ENCODE measurements at places on chromosomes 12 and 14. TPM values are rescaled to one million over a fixed set of nuclear protein-coding genes. Genes with fewer than 3 reads are reported as not detected.

DNA sequence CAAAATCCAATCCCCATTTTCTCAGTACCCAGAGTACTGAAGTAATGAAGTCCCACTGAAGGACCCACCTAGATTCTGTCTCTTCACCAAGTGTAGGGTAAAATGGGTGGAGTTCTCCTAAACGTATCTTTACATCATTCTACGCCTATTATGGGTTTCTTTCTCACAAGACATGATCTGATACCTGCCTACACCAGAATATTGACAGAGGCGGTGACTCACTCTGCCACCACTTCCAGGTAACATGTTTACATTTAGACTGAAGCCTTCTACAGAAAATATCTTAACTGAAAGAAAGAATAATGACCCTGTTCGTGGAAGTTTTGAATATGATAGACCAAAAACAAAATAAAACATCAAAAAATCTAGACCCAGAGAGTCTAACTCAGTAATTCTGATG is 89.8 kb downstream of the BTG1 start:
- no peak overlapping the region for H3K4me3 ChIP-seq
- H3K27ac ChIP-seq: no peak overlapping the region
- no peak for DNase-seq

Gene KRT82
- not detected for total RNA-seq

DNA sequence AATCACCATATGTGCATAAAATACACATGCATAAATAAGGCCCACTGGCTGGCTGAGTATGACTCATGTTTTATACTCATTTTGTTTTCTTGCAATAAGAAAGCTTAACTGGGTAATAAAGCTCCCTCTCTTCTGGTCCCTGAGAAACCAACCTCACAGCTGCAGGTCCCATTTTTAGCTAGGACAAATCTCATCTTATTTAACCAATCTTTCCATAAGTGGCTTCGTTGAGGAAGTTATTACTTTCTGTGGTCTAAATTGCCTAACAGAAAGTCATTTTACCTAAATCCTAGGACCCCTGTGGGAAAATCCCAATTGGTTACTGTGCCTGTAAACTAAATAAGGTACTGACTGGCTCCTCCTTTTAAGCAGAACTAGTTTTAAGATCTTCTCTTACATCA is 232.8 kb upstream of the FBXO33 start:
- no peaks in the 10 kb centered on the region for H3K27me3 ChIP-seq
- no peak overlapping the region for H3K4me3 ChIP-seq
- no peak for DNase-seq
- no peaks in the 10 kb centered on the region for H3K36me3 ChIP-seq

Gene NKX2-1
- 0.84 TPM for total RNA-seq

Gene PRKAB1
- total RNA-seq: 25.0 TPM

DNA sequence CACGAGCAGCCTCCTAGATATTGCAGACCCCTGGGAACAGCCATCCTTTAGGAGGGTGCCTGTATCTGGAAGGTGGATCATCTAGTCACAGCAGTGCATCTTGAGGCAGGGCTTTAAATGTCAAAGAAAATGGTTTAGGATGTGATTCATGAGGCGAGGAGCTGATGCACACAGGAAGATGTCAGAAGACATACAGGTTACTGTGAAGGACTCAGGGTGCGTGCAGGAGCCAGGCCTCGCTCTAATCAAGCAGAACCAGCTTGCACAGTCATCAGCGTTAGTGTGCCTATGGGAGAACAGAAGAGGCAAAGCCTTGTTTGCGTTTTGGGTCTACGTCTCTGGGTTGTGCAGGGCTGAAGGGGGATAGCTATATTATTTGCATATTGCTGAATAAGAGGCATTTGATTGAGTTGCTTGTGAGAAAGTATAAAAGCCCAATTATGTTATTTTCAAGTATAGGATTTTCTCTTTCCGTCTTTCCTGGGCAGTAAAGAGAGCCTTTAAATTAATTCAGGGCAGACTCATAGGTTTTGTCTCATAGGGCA is 77.3 kb upstream of the RPH3A start:
- no peak overlapping the region for H3K27ac ChIP-seq
- no peak overlapping the region for H3K4me3 ChIP-seq
- H3K4me1 ChIP-seq: no peaks in the 10 kb centered on the region
- no peaks in the 10 kb centered on the region for H3K36me3 ChIP-seq
- H3K27me3 ChIP-seq: peaks cover 36% of the 10 kb centered on the region
- no peak for DNase-seq

Gene RHOJ
- total RNA-seq: not detected

Gene CKAP4
- 45.9 TPM for total RNA-seq

DNA sequence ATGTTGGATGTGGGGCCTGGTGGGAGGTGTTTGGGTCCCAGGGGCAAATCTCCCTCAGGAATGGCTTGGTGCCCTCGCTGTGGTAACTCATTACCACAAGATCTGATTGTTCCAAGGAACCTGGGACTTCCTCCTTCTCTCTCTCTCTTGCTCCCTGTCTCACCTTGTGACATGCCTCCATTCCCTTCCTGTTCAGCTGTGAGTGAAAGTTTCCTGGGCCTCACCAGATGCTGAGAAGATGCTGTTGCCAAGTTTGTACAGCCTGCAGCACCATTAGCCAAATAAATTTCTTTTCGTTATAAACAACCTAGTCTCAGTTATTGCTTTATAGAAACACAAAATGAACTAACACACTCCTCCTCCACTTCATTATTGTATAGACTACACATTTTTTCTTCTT is 759.8 kb upstream of the MDGA2 start:
- no peak for DNase-seq
- H3K4me3 ChIP-seq: no peak overlapping the region
- H3K27ac ChIP-seq: no peak overlapping the region

GRCh38 chr12:27488479-27488878 is 35.5 kb upstream of the PPFIBP1 start:
- DNase-seq: no peak
- H3K4me3 ChIP-seq: no peak overlapping the region
- H3K27ac ChIP-seq: no peak overlapping the region
- no peaks in the 10 kb centered on the region for H3K27me3 ChIP-seq
- H3K4me1 ChIP-seq: peaks cover 7% of the 10 kb centered on the region
- no peaks in the 10 kb centered on the region for H3K36me3 ChIP-seq

Gene MUCL1
- total RNA-seq: not detected

Gene KRT2
- total RNA-seq: not detected

- no peak overlapping the region for H3K4me3 ChIP-seq
- no peaks in the 10 kb centered on the region for H3K36me3 ChIP-seq
- DNase-seq: no peak
Measured at GRCh38 chr12:120366845-120367232, 2.1 kb downstream of the MSI1 start.

Gene GLI1
- 6.4 TPM for total RNA-seq

Gene LRTM2
- 0.07 TPM for total RNA-seq

Gene MFAP5
- not detected for total RNA-seq

Gene TROAP
- 99.1 TPM for total RNA-seq

- H3K27ac ChIP-seq: no peak overlapping the region
- H3K27me3 ChIP-seq: no peaks in the 10 kb centered on the region
- H3K4me3 ChIP-seq: no peak overlapping the region
Measured at GRCh38 chr14:31968107-31968810, 108.8 kb upstream of the ARHGAP5 start.

- no peaks in the 10 kb centered on the region for H3K36me3 ChIP-seq
- no peak overlapping the region for H3K4me3 ChIP-seq
- no peaks in the 10 kb centered on the region for H3K4me1 ChIP-seq
- no peak for DNase-seq
Measured at GRCh38 chr12:84183576-84183975, 729.0 kb downstream of the SLC6A15 start.

- no peaks in the 10 kb centered on the region for H3K4me1 ChIP-seq
- H3K4me3 ChIP-seq: no peak overlapping the region
- H3K36me3 ChIP-seq: no peaks in the 10 kb centered on the region
- H3K27me3 ChIP-seq: no peaks in the 10 kb centered on the region
Measured at GRCh38 chr14:94365624-94366023, 22.8 kb downstream of the SERPINA1 start.

DNA sequence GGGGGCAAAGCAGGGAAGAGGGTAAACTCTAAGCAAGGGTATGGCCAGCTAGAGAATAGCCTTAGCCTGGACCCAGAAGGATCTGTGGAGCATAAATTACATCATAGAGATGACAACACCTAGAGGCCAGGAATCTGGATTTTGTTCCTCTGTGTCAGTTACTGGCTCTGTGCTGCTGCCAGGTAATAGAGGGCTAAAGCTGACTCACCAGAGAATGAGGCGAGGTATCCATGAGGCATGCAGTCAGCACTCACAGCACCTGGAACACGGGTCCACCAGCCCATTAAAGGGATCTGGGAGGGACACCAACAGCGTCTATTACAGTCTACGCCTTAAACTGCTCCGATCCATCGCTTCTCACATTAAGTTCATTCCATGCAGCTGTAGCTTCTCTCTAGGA is 74.9 kb upstream of the CMKLR1 start:
- no peaks in the 10 kb centered on the region for H3K36me3 ChIP-seq
- no peak overlapping the region for H3K27ac ChIP-seq
- no peak overlapping the region for H3K4me3 ChIP-seq

GRCh38 chr12:42298887-42299286 is 27.0 kb downstream of the ZCRB1 start:
- H3K36me3 ChIP-seq: no peaks in the 10 kb centered on the region
- H3K27me3 ChIP-seq: no peaks in the 10 kb centered on the region
- no peak overlapping the region for H3K4me3 ChIP-seq
- no peak overlapping the region for H3K27ac ChIP-seq

- no peaks in the 10 kb centered on the region for H3K4me1 ChIP-seq
- no peaks in the 10 kb centered on the region for H3K36me3 ChIP-seq
- H3K27me3 ChIP-seq: peaks cover 51% of the 10 kb centered on the region
- no peak for DNase-seq
- H3K27ac ChIP-seq: no peak overlapping the region
- H3K4me3 ChIP-seq: no peak overlapping the region
Measured at GRCh38 chr12:97324471-97324870, 138.1 kb upstream of the RMST start.

GRCh38 chr12:131830914-131831571 is 2.9 kb downstream of the MMP17 start:
- H3K27ac ChIP-seq: peak overlapping the region; percentile 37
- no peaks in the 10 kb centered on the region for H3K27me3 ChIP-seq
- no peak overlapping the region for H3K4me3 ChIP-seq
- H3K36me3 ChIP-seq: no peaks in the 10 kb centered on the region
- H3K4me1 ChIP-seq: peaks cover 12% of the 10 kb centered on the region

GRCh38 chr12:112597986-112598385 is 179.2 kb downstream of the PTPN11 start:
- no peak overlapping the region for H3K4me3 ChIP-seq
- no peaks in the 10 kb centered on the region for H3K4me1 ChIP-seq
- H3K36me3 ChIP-seq: no peaks in the 10 kb centered on the region
- DNase-seq: no peak

- no peaks in the 10 kb centered on the region for H3K27me3 ChIP-seq
- no peaks in the 10 kb centered on the region for H3K4me1 ChIP-seq
- no peak overlapping the region for H3K4me3 ChIP-seq
Measured at GRCh38 chr12:19967431-19967830, 400.9 kb upstream of the PDE3A start.

Gene BICDL1
- total RNA-seq: 18.2 TPM
